ENCODE measurements at places on chromosomes 3 and 15.

- no peak for DNase-seq
Observed at GRCh38 chr3:143172062-143172794, 52.7 kb downstream of the CHST2 start.

DNA sequence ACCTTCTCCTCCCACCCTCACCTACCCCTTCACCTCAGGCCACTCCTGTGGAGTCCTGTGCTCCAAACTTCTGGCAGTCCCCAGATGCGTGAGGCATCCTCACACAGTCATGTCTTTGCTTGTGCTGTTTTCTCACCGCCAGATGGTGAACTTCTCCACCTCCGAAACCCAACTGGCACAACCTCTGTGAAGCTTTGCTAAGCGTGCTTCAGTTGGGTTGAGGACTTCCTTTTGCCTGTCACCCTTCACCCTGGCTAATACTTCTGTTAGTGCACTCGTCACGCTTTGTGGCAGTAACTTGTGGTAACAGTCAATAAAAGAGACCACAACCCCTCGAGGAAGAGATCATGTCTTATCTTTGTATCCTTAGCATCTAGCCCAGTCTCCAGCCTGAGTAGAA is 42.0 kb upstream of the SKOR1 start:
- DNase-seq = no peak

- peak; percentile 71 for DNase-seq
Observed at GRCh38 chr15:60407415-60407805, 9.6 kb upstream of the ANXA2 start.

DNA sequence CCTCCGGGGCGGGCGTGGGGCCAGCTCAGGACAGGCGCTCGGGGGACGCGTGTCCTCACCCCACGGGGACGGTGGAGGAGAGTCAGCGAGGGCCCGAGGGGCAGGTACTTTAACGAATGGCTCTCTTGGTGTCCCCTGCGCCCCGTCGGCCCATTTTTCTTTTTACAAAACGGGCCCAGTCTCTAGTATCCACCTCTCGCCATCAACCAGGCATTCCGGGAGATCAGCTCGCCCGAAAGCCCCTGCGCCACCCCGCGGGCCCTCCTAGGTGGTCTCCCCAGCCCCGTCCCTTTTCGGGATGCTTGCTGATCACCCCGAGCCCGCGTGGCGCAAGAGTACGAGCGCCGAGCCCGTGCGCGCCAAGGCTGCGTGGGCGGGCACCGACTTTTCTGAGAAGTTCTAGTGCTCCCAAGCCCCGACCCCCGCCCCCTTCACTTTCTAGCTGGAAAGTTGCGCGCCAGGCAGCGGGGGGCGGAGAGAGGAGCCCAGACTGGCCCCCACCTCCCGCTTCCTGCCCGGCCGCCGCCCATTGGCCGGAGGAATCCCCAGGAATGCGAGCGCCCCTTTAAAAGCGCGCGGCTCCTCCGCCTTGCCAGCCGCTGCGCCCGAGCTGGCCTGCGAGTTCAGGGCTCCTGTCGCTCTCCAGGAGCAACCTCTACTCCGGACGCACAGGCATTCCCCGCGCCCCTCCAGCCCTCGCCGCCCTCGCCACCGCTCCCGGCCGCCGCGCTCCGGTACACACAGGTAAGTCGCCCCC is at the start of gene THBS1:
THBS1 (plus strand) TSS at position 595 of the 757 bp plus-strand sequence. CDS start 779 bp downstream, outside the sequence.
- peak; percentile 97 for DNase-seq

DNA sequence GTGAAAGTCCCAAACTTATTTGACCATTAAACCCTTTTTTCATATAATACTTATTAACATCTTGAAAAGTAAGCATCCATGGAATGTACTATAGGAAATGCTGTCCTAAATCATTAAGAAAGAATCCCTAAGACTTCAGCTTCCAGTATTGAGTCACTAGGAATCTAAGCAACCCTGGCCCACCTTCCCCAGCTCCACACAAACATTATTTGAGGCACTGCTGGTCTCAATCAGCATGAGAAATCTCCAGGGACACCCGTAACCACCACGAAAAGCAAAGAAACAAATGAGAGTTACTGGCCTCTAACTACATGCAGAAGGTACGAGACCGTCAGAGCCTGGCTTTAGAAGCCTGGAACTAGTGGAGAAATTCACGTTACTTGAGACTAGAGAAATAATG is 68.2 kb downstream of the POLQ start:
- DNase-seq = peak; percentile 93
